ENCODE measurements at places on chromosomes 1 and 21. TPM values are rescaled to one million over a fixed set of nuclear protein-coding genes. Genes with fewer than 3 reads are reported as not detected.

Gene TTC22
- polyA plus RNA-seq: 2.0 TPM

Gene CAMK2N1
- 0.08 TPM for polyA plus RNA-seq

Gene TMPRSS3
- 2.9 TPM for polyA plus RNA-seq

GRCh38 chr1:45557422-45557944, 6.9 kb downstream of the AKR1A1 start:
- DNase-seq: no peak

Gene CELA3A
- not detected for polyA plus RNA-seq

Gene CELF3
- not detected for polyA plus RNA-seq

Gene FTCD
- not detected for polyA plus RNA-seq

DNA sequence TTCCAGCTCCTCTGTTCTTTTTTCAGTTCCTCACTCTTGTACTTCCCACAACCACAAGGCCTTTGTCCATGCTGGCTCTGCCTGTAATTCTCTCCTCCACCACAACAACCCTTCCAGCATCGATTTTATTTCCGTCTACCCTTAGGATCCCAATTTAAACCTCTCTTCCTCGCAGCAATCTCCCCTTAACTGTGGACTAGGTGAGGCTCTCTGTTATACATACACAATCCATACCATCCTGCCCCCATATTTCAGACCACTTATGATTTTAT, 90.4 kb upstream of the ZC3H11B start:
- no peak for DNase-seq

- no peak for DNase-seq
These were observed 69.2 kb upstream of the PDE9A start for GRCh38 chr21:42584296-42584641.

GRCh38 chr1:215568299-215568692, 1.2 kb downstream of the KCTD3 start:
- DNase-seq: no peak

GRCh38 chr1:4511374-4511773, 143.0 kb upstream of the AJAP1 start:
- no peak for DNase-seq

Gene SYTL1
- polyA plus RNA-seq: 105 TPM

Gene NBPF19
- polyA plus RNA-seq: 2.6 TPM

DNA sequence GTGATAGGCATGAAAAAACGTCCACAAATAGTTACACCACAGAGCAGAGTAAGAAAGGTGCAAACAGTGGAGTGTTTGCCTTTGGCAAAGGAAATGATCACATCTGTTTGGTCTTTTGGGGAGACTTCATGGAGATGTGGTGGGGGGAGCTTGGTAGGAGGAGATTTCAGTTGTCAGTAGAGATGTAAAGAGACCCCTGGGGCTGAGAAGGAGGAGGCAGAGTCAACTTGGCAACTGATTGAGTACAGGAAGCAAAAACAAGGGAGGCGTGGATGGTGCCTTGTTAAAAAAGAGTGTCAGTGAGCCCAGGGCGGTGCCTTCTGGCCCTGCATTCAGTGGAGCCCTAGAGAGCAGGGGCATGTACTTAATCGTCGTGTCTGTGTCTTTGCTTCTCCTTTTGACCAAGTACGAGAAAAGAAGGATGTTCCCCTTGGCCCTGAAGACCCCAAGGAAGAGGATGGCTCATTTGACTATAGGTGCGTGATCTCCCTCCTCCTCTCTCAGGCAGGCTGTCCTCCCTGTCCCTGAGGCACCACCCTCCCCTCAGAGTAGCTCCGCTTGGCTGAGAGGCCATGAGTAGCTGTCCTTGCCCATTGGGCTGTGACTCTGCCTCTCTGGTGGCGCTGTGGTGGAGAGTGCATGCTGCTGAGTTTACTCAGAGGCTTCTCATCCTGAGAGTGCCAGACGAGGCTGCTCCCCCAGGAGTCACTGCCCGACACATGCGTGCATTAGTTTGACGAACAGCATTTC, 30.4 kb upstream of the CNTN2 start:
- DNase-seq: no peak

Gene MSTO1
- 15.6 TPM for polyA plus RNA-seq

Gene DCAF8
- polyA plus RNA-seq: 49.8 TPM

- no peak for DNase-seq
These were observed 300.9 kb downstream of the LMX1A start for GRCh38 chr1:165055581-165055980.

Gene FAAH
- polyA plus RNA-seq: 1.6 TPM

All from naive thymus-derived CD4-positive, alpha-beta T cell (primary cell).